ENCODE measurements at places on chromosomes 5 and 9.

DNA sequence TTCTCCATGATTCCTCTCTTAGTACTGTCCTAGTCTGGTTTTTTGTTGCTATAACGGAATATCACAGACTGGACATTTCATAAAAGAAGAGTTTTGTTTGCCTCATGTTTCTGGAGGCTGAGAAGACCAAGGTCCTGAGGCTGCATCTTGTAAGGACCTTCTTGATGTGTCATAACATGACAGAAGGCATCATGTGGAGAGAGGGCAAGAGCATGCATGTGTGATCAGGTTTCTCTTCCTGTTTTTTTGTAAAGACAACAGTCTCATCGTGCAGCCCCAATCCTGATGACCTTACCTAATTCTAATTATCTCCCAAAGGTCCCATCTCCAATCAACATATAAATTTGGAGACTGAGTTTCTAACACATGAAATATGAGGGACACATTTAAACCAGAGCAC is 108.4 kb downstream of the MSX2 start:
- no peak for DNase-seq

DNA sequence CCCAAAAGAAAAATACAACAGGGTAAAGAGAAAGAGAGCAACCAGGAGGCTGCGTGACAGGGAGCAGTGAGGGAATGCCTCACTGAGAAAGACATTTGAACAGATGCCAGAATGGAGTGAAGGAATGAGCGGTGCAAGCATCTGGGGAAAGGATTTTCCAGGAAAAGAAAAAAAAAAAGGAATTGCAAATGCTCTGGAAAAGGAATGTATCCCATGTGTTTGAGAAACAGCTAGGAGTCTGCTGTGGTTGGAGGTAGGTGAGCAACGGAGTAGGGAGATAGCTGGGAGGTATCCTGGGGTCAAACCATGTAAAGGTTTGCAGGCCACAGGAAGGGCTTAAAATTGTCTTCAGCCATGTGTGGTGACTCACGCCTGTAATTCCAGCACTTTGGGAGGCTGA is 23.6 kb upstream of the CEMIP2 start:
- no peak for DNase-seq

DNA sequence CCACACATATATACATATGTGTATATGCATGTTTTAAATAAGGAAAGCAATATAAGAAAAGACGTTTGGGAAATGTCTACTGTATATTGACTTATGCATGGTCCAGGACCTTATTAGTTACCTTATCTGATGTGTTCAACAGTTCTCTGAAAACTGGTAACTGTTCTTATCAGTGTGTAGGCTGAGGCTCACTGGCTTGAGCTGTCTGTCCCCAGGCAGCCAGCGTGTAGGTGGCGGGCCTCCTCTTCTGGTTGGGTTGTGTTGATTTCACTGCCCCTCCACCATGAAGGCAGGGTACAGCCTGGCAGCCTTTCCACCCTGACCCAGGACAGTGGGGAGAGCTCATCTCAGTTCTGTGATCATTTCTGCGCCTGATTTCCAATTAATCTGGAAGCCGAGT is 38.7 kb upstream of the SEMA4D start:
- no peak for DNase-seq

DNA sequence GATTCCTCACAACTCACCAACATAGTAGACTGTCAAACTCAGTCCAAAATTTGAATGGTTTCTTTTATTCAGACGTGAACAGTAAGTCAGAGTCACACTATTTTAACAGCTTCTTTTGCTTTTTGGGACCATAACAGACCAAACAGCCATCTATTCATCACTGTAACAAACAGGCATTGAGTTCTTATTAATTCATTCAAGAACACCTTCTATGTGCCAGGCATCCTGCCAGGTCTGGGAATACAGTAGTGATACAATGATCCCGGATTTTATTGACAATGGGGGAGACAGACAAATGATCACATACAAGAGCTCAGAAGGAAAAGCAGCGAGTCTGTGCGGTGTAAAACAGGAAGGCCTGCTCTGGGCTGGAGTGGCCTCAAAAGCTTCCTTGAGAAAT is 153.3 kb upstream of the ERCC6L2 start:
- DNase-seq, result no peak

- no peak for DNase-seq
These were observed 564.0 kb downstream of the PSAT1 start for GRCh38 chr9:78860801-78861475.

DNA sequence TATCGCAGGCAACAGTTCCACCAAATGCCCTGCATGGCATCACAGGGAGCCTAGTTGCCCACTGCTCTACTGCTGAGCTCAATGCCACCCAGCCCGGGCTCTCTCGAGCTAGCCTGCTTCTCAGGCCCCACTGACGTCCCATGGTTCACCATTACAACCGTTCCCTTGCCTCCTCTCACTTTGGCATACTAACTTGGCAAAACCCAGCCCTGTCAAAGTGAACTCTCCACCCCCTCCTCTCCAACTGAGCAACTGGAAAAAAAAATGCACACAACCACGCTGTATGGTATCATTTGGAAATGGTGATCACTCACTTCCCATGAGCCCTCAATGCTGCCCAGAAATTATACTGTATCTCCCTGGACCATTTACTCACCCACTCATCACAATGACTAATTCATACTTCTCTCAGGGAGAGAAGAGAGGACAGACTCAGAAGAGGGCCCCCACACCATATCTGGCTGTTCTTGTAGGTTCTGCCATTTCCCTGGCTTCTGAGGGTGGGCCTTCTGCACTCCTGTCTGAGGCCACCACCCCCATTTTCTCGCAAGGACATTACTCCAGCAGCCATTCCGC is 51.4 kb upstream of the RARS1 start:
- DNase-seq, result no peak

DNA sequence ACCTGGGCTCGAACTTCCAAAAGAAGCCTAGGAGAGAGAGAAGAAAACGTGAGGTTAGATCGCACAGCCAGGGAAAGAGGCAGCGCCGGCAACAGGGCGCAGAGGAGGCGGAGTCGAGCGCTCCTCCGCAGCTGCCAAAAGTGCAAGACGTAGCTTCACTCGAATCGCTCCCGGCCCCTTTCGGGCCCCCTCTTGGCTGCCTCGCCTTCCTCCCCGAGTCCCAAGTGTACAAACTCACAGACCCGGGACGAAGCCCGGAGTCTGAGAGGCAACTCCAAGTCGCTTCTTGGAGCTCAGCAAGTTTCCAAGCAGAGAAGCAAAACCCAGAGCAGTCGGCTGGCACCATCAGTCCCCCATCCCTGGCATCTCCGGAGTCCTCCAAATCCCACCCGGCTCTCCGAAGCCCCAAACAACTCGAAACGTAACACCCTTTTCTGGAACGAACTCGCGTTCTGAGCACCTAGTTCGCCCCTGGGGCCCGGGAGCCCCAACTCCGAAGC is 1.2 kb downstream of the MIER3 start:
- peak; percentile 81 for DNase-seq

- no peak for DNase-seq
These were observed 11.3 kb downstream of the OXCT1 start for GRCh38 chr5:41858890-41859289.

GRCh38 chr9:40907657-40908624 is 220.5 kb downstream of the FOXD4L6 start:
- DNase-seq, result no peak

GRCh38 chr5:10454591-10455276 is 13.1 kb downstream of the ROPN1L start:
- no peak for DNase-seq

- DNase-seq, result peak; percentile 24
These were observed 513.4 kb upstream of the MEF2C start for GRCh38 chr5:89396278-89396954.

DNA sequence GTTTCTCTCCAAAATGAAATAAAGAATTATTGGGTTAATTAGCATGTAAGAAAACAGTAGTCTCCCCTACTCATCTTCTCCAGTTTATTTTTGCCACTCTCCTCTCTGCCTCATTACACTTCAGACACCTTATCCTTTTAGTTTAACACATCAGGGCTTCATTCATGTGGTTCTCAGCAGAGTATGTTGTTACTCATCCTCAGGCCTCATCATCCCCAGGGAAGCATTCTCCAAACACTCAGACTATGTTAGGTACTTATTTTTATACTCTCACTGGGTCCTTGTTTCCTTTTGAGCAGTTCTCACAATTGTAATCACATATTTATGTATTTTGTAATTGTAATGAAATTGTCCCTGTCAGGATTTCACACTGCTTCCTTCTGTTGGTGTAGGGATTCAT is 470.5 kb downstream of the PDE4D start:
- no peak for DNase-seq

GRCh38 chr5:139065306-139065705 is 132.9 kb downstream of the SIL1 start:
- no peak for DNase-seq

DNA sequence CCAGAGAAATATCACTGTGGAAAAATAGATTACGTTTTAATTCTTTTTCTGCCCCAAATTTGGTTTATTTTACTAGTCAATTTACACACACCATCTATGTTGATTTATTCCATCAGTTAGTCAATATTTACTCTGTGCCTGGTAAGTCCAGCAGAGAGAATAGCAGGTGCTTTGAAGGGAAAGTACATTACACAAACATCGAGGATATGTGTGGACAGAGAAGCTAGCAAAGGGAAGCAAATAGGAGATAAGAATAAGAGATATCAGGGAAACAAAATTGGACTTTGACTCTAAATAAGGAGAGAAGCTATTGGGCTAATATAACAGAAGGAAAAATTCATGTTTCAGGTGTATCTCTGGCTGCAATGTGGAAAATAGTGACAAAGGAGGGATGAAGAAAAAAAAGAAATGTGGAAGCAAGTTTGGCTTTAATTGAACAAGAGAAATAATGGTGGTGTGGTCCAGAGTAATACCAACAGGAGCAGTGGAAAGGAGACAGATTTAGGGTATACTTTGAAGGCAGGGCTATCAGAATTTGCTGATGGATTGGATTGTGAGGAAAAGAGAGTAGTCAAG is 587.7 kb upstream of the CDH6 start:
- DNase-seq, result no peak
